Naive thymus-derived CD4-positive, alpha-beta T cell (primary cell): ENCODE measurements at places on chromosomes 1 and 21. TPM values are rescaled to one million over a fixed set of nuclear protein-coding genes. Genes with fewer than 3 reads are reported as not detected.

DNA sequence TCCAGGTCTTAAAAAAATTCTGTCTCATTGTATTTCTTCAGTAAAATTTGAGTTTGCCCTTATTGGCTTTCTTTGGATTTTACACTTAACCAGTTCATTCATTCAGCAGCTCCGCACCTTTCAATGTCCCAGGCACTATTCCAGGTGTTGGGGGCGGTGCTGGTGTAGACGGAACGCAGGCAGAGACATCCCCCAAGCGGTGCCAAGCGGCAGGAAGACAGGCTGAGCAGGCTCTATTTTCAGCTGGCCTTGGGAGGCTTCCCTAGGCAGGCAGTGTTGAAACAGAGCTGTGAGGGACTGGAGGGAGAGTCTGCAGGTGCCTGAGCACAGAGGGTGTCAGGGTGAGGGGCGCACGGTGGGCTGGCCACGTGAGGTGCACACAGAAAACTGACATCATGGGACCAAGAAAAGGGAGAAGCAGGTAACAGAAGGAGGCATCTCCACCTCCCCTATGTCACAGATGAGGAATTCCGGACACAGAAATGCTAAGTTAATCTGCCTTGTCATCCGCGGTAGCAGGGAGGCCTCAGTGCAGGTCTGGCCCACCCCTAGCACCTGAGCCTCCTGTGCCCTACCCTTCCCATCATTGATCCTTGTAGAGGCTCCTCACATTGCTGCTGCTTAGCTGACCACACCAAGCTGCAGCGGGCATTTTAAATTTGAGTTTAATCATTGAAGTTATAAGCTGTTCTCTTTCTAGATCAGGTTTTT, 40.8 kb downstream of the SLC37A1 start:
- no peaks in the 10 kb centered on the region for H3K27me3 ChIP-seq
- DNase-seq: no peak
- no peak overlapping the region for H3K4me3 ChIP-seq
- H3K27ac ChIP-seq: no peak overlapping the region
- peaks cover 4% of the 10 kb centered on the region for H3K36me3 ChIP-seq

Gene WNT3A
- not detected for total RNA-seq

GRCh38 chr21:17512253-17513213, at the start of gene CXADR:
Gene CXADR, plus strand, starts transcription at chr21:17513043. Its CDS starts 87 bp downstream, at chr21:17513130.
- no peaks in the 10 kb centered on the region for H3K27me3 ChIP-seq
- peak within 1 kb of the TSS; percentile 66 for H3K4me3 ChIP-seq
- peaks cover 11% of the 10 kb centered on the region for H3K4me1 ChIP-seq
- DNase-seq: peak; percentile 78
- H3K36me3 ChIP-seq: no peaks in the 10 kb centered on the region

Gene IKBKE
- total RNA-seq: 60.4 TPM

Gene ARHGAP29
- total RNA-seq: not detected

DNA sequence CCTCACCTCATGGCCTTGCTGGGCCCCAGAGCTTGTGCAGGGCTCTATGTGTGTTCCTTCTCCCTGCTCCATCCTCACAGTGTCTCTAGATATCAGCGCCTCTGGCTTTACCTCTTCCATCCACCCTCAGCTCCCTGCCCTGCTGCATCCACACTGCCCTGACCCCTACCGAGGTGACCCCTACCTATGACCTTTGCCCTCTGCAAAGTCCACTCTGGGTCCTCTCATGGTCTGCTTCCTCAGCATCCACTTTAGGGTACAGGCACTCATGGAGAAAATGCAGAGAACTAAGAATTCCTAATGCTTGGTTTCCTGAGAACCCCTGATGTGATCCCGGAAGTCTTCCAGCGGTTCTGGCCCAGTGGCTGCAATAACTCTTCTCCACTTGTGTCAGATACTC, 46.9 kb upstream of the PAXBP1 start:
- H3K4me3 ChIP-seq: no peak overlapping the region
- no peak overlapping the region for H3K27ac ChIP-seq
- no peaks in the 10 kb centered on the region for H3K4me1 ChIP-seq
- no peaks in the 10 kb centered on the region for H3K27me3 ChIP-seq

DNA sequence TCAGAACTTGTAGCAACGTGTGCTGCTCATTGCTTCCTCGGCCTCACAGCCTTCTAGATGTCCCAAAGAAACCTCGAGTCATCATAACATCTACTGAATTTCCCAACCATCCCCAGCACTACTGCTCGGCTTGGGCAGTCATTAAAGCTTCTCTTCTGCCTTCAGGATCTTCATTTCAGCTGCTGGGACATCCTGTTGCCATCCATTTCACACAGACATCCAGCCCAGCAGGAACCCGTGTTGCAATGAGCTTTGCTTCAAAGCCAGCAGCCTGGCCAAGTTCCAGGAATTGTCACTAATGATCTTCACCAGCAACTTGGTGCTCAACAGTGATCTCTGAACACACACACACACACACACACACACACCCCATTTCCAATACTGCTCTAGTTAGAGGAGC, 18.5 kb downstream of the WLS start:
- DNase-seq: no peak
- H3K36me3 ChIP-seq: no peaks in the 10 kb centered on the region
- H3K27ac ChIP-seq: no peak overlapping the region
- no peaks in the 10 kb centered on the region for H3K4me1 ChIP-seq
- no peaks in the 10 kb centered on the region for H3K27me3 ChIP-seq
